ENCODE measurements at places on chromosomes 3 and 15.

DNA sequence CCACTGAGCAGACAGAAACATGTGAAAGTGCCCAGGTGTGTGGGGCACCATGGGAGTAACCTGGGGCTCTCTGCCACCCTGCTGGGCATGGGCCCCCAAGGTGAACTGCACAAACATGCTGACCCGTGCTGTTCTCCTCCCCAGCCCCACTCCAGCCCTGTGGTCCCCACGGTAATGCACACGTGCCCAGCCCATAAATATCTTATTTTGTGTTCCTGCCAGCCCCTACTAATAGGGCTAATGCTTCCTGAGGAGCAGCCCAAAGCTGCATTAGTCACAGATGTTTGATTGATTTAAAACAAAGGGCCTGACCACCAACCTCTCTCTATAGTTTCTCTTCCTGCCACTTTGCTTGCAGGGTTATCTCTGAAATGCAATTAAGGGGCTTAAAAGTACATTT lies 95.4 kb downstream of the ABHD5 start:
- no peak for DNase-seq

- no peak for DNase-seq
These were observed 29.1 kb downstream of the IRAK2 start for GRCh38 chr3:10193692-10194327.

GRCh38 chr15:101525087-101525669 lies 35.7 kb upstream of the PCSK6 start:
- DNase-seq, result no peak

- no peak for DNase-seq
These were observed 27.3 kb downstream of the SPTSSB start for GRCh38 chr3:161343986-161344385.

GRCh38 chr3:32111560-32111959 lies 5.1 kb downstream of the GPD1L start:
- no peak for DNase-seq

GRCh38 chr3:194339840-194340239 lies 11.3 kb downstream of the CPN2 start:
- DNase-seq, result no peak

DNA sequence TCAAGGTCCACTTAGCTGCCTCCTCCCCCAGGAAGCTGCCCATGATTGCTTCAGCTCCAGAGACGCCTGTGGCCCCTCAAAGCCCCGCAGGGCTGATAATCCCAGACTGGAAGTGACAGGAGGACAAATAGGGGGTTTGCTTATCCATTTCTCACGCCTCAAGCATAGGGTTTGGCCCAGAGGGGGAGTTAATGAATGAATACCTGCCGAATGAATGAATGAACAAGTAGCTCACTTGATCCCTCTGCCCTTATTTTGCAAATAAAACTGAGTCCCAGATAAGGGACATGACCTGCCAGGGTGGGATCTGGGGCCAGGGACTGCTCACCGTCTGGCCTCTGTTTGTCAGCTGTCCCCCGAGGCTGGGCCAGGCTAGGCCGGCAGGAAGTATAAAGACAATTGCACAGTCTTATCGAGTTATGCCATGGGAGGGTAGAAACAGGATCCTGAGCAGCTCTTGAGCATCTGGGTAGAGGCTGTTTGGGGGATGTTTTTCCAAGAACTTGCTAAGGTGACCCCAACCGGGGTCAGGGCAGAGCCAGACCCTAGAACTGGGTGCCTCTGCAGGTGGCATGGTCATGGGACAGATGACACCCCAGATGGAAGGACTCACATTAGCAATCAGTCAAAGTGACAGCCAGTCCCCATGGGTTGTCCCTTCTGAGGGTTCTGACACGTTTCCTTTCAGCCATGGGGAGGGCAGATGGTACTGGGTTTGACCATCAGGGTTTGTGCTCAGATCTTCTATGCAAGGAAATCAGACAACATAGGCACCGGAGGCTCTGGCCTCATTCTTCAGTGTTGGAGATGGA lies 45.0 kb downstream of the IQSEC1 start:
- DNase-seq, result no peak

- DNase-seq, result no peak
These were observed 83.9 kb upstream of the MEX3B start for GRCh38 chr15:82129761-82130160.

DNA sequence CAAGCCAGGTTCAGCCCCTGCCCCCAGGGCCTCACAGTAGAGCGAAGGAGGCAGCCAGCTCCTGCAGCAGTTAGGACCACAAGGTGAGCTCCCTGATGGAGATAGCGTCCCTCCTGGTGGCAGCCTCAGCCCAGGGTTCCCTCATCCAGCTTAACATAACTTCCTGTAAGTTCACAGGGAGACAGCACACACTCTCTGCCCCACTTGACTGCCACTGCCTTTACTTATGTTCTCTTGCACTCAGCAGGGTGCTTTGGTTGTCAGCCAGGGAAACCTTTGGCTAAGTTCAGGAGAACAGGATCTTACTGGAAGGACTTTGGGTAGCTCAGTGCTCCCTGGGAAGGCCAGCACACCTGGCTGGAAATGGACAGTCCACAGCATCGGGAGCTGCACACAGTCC lies 10.9 kb downstream of the KBTBD13 start:
- DNase-seq, result no peak

- no peak for DNase-seq
These were observed 134.8 kb upstream of the MB21D2 start for GRCh38 chr3:193052354-193053045.

- no peak for DNase-seq
These were observed 107.9 kb downstream of the LRTM1 start for GRCh38 chr3:54819946-54820345.

GRCh38 chr15:68469162-68470048 lies 37.4 kb upstream of the ITGA11 start:
- no peak for DNase-seq

- no peak for DNase-seq
These were observed 193.3 kb upstream of the TOPAZ1 start for GRCh38 chr3:44048196-44048924.

- no peak for DNase-seq
These were observed 597.3 kb downstream of the NAALADL2 start for GRCh38 chr3:175456466-175456865.

- no peak for DNase-seq
These were observed 378.3 kb upstream of the RGMA start for GRCh38 chr15:93467337-93467736.

- DNase-seq, result no peak
These were observed 93.3 kb downstream of the SEMA5B start for GRCh38 chr3:122934251-122934650.

DNA sequence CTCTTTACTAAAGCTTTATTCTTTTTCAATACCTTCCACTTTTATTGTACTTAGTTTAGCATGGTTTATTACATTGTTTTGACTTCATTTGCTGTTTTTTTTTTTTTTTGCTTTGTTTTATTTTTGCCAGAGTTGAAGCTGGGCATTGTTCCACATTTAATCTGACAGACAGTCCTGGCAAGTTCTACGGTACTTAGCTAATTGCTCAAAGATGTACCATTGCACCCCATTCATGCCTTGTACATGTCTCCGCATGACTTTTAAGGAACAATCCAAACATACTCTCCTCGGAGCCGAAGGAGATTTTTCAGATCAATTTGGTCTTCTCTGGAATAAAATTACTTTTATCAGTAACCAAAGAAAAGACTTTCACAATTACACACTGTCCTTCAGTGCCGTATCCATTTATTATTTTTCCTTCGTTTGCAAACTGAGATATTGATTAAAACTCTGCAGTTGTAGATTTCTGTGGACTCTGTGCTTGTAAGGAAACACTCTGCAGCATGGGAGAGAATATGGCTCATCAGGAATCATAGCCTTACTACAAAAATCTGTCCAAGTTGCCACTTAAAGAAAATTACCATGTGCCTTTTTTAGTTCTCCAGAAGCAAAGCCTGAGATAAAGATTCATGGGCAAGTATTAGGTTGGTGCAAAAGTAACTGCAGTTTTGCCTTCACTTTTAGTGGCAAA lies 952.0 kb downstream of the AGBL1 start:
- no peak for DNase-seq

GRCh38 chr3:101780661-101781060 lies 1.6 kb downstream of the NXPE3 start:
- DNase-seq, result no peak

DNA sequence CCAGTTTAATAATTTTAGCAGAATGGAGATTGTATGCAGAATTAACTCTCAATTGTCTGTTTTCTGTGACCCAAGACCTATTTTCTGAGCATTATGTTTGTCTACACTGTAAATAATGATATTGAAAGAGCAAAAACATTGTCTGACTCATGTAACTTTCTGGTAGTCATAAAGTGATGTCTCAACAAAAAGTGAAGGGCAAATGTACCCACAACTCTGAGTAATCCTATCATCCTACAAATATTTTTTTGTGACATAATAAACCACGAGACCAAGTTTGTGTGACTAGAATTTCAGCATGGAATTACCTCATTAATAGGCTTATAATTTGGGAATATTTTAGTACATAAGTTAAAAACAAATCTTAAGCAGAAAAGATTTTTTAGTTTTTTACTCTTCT lies 15.4 kb upstream of the ABHD10 start:
- DNase-seq, result no peak

GRCh38 chr15:60374628-60375081 lies 23.1 kb downstream of the ANXA2 start:
- DNase-seq, result no peak

DNA sequence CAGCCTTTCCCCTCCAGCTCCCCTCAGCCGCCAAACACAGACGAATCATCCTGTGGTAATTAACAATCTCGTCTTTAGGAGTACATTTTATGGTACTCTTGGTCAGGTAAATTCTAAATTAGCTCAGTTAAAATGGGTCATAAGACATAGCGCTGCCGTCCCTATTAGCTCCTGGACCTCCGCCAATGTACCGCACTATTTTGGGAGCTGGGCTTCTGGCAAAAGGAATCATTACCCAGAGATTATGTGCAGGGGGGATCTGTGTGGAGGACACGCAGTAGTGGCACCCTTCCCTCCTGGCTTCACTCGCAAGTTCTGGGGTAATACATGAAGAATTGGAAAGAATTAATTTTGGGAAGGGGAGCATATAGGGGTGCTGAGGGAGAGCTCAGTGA lies 68.6 kb upstream of the ONECUT1 start:
- DNase-seq, result no peak

DNA sequence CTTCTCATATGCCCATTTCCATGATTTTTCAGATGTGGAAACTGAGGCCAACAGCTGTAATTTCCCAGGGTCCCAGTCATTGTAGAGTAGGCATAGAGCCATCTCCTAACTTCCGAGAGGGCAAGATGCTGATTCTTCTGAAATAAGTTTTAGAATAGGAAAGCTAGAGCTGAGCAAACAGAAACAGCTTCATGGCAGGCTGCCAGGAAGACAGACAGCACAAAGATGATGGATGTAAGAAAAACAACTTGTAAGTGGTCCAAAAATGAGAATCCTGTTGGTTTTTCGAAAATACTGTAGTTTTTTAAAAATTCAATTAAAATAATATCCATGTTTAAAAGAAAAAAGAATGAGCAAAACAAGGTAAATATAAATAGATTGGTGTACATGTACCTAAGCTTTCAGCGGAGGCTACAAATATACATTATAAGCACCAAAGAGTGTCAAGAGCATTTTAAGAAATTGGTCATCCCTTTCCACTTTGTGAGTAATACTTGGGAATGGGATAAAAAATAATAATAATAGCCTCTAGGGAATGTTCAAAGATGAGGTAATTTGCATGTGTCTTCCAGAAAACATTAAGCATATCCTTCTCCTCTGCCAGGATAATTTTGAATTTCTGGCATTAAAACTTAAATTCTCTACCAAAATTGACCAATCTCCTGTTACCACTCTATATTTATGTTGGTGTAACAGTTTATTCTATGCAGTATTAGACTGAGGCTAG lies 406.6 kb downstream of the MECOM start:
- no peak for DNase-seq

DNA sequence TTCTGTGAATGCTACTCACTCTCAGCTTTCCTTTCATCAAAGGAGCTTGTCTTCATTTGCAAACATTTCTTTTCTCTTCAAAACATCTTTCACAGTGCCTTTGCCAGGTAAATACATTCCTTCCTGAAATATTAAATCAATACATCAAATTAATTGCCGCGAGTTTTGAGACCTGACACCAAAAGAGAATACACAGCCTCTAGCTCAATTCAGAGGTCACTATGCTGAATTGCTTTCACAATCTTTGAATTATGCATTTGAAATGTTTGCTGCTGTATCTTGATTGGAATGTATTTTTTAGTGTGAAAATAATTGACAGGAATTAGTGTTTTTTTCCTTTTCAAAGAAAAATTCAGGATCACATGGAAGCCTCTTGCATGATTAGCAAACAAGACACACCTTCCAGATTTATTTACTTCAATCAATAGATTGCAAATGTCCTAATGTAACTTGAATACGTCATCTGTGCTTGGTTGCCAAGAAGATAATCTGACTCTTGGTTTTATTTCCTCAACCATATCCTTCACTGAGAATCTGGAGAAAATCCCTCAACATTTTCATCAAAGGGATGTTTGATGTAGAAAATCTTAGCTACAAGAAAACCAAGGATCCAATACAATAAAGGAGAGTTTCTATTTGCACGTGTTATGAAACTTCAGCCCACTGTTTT lies 83.6 kb downstream of the KCNH8 start:
- no peak for DNase-seq

DNA sequence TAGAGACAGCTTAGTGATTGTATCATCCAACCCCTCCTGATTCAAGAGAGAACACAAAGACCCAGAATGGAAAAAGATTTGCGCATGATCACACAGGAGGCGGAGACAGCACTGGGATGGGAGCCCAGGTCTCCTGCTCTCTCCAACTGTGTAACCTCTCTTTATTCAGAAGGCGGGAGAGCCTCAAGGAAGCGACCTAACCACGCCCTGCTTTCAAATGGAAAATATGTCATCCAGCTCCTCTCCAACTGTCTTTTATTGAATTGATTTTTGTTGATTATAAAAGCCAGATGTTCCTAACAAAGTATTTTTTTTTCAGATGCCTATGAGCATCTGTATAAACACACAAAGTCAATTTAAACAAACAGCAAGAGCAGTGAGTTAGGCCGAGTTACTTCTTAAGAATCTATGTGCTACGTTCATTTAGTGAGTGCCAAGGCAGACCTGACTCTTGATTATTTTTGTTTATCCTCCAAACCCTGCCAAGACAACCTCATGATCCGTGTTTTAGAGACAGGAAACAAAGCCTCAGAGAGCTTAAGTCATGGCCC lies 74.5 kb downstream of the BFSP2 start:
- no peak for DNase-seq

- DNase-seq, result no peak
These were observed 63.0 kb downstream of the VPS8 start for GRCh38 chr3:184874709-184875644.

- no peak for DNase-seq
These were observed 634 bp downstream of the MINDY2 start for GRCh38 chr15:58771621-58772250.
